ENCODE measurements at places on chromosomes 12 and 14.
A peak's percentile ranks its signal among the peaks of the same experiment; 100 is the strongest.

DNA sequence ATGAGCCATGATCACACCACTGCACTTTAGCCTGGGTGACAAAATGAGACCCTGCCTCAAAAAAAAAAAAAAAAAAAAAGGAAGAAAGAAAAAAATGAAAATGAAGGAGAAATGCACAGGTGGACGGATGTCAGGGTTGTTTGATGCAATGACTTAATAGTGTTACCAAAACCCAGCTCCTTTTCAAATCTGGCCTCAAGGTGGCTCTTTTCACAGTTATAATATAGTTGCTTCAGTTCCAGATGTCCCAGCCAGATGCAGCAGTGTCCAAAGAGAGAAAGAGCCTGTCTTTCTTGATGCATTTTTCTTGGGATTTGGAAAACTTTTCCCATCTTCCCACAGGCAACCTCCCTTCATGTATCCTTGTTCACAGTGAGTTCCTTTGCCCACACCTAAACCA, 36.5 kb downstream of the KCNMB4 start:
- DNase-seq: no peak

DNA sequence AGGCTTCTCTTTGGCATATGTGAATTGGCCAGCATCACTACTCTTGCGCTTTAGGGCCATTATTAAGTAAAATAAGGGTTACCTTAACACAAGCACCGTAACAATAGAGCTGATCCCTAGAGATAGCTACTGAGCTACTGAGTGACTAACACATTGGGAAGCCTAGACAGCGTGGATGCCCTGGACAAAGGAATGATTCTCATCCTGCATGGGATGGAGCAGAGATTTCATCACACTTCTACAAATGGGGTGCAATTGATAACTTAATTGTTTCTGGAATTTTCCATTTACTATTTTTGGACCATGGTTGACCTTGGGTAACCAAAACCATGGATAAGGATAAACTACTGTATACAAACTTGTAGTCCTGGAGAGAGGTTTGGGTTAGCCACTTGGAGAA, 57.1 kb downstream of the FBXO34 start:
- no peak for DNase-seq

- no peak for DNase-seq
Observed at GRCh38 chr12:121568518-121568917, 12.3 kb downstream of the KDM2B start.

DNA sequence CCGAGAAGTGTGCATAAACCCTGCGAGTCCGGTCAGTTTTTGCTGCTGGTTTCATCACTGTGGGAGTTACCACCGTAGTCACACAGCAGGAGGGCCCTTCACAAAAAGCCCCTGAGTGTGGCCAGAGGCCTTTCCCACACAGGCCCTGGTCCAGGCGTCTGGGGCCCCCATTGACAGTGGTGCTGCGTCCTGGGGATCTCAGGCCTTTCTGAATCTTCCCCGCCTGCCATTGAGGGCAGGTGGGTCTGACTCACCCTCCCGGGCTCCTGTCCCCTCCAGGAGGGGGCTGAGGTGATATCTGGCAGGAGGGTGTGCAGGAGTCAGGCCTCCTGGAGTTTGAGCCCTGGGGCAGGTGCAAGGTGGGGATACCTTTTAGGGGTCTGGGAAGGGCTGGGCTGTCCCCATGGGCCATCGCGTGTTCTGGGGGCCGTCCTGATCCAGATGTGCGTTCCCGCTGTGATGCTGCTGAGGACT, 358.5 kb downstream of the TMEM121 start:
- peak; percentile 31 for DNase-seq

GRCh38 chr14:66087231-66087630, 398.9 kb upstream of the CCDC196 start:
- no peak for DNase-seq

DNA sequence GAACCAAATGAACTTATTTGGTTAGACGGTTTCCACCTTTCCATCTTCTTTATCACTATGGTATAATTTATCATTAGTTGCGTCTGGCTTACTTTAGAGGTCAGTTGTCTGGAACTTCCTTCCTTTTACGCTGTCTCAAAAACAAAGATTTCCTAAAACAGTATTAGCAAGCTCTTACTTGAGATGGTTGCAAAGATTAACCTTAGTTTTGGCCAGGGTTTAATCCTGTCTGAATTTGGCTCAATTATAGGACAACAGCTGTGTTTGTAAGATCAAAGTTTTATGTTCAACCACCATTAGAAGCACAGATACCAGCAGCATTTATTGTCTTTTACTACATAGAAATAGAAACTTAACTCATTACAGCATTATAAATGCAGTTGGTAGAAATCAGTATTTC, 7.9 kb upstream of the WASHC3 start:
- no peak for DNase-seq

GRCh38 chr14:81400202-81400678, at the start of gene STON2:
TSS of gene STON2 (minus strand) at chr14:81400324. CDS start at chr14:81398382, 1,942 bp downstream.
- no peak for DNase-seq

DNA sequence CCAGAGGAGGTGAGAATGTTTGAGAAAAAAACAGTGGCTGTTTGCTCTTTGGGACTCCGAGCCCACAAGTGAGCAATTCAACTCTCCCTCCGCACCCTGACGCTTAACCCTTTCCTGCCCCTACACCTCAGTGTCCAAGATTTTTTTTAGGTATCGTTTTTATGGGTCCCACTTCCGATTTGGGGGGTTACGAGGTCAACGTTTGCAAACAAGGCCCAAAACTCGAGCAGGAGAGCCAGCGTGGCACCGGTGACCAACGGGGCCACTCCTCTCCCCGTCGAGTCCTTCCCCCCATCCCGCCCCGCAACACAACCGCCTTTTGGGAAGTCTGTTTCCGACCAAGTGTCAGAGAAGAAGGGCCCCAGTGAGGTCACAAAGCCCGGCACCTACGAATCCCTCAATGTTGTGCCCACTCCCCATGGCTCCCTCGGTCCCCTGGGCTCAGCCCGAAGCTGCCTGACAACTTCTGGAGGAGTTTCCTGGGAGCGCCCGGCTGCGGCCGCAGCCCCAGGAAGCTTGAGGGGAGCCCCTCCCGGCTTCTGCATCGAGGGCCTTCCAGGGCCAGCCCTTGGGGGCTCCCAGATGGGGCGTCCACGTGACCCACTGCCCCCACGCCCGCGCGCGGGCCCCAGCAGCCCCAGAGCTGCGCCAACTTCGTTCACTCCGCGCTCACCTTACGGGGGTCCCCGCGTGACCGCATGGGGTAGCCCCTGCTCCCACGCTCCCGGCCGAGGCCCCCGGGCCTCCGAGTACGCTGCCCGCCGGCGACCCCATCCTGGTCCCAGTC, 1.2 kb downstream of the CDK2AP1 start:
- no peak for DNase-seq

GRCh38 chr12:92133795-92134637, 11.6 kb downstream of the BTG1 start:
- no peak for DNase-seq

DNA sequence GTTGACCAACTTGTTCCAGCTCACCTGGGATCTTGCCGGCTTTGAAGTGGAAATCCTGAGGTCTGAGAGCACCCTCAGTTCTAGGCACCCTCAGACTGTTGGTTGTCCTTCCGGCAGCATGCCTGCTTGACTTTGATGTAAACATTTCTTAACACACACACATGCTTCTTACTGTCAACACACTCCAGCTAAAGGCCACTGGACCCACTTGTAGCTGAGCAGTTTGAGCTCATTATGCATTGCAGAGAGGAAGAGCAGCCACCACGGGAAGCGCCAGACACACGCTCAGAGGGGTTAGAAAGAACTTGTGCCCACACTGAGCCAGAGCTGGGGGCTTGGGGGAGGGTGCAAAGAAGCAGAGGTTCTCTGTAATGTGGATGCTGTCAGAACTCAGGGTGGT, 55.8 kb downstream of the TNFAIP2 start:
- no peak for DNase-seq

GRCh38 chr14:49164074-49164473, 422.1 kb downstream of the RPS29 start:
- no peak for DNase-seq

GRCh38 chr12:102806110-102806509, 110.9 kb downstream of the PAH start:
- DNase-seq: no peak

GRCh38 chr14:100416921-100417860, 94.1 kb downstream of the SLC25A47 start:
- no peak for DNase-seq

GRCh38 chr12:2003676-2004112, 563 bp downstream of the DCP1B start:
- no peak for DNase-seq

- no peak for DNase-seq
Observed at GRCh38 chr12:27966870-27967269, 5.7 kb downstream of the PTHLH start.

- peak; percentile 90 for DNase-seq
Observed at GRCh38 chr12:32106517-32107358, at the start of gene BICD1. TSS of gene BICD1 (plus strand) at chr12:32106847. CDS start at chr12:32107332, 485 bp downstream.

DNA sequence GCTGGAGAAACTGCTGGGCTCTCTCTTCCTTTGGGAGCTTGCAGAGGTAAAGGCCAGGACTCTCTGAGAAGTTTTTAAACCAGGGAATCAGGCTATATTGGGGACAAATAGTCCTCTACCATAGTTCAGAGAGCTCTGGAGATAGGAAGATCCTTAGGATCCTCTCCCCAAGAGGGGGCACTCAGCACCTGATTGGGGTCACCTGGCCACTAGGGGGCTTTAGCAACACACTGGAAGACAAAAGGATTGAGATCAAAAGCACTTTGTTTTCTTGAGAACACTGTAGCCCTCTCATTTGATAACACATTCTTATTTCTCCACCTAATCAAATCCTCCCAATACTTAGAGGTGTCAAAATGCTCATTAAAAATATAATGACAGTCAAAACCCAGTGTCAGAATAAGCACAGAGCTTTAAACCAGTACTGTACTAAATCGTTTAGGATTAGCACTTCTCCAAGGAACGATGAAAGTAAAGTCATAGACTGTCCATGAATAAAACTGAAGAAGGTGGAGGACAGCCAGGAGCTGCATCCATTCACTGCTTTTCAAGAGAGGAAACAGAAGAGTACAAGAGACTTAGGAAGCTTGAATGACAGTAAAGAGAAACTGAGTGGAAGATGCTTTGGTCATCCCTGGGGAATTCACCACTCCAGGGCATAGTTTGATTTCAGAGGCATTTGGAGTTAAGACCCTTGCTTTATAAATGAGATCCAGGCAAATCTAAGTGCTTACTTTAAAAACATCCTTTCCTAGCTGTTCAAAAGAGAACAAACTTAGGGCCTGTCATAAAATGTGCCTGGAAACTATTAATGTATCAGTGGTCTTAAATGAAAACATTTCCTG, 26.5 kb downstream of the BMP4 start:
- DNase-seq: no peak

DNA sequence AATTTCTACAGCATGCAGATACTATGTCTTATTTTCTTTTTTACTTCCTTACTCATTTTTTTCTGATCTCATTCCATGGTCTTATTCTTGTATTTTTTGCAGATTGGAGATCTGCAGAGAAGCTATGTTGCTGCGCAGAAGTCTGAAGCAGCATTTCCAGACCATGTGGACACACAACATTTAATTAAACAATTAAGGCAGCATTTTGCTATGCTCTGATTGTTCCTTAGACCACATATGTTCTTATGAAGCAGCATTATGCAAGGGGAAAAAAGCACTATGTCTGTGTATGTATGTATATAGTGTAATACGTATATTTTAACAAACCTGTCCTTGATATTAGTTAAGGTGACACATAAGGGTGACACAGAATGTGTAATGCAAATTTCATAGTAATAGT, 52.7 kb downstream of the TTC8 start:
- DNase-seq: no peak

GRCh38 chr14:88168498-88169165, 154.4 kb downstream of the KCNK10 start:
- no peak for DNase-seq

- peak; percentile 3 for DNase-seq
Observed at GRCh38 chr14:100618763-100619320, 31.6 kb upstream of the BEGAIN start.

DNA sequence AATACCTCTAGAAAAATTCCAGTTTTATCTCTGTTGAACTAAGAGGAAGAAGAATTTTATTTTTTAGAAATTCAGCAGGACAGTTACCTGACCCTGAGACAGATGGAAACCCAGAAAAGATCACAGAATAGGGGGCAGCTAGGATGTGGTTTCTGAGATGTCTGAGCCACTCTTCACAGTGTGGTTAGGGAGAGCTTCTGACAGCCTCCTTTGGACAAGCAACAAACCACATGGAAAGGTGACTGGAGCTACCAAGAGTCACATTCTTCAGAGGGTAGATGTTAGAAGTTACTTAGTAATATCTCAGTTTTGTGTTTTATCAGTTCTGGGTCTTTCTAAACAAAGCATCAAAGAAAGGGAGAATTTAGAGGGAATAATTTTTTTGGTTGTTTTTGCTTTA, 117.3 kb upstream of the NAP1L1 start:
- DNase-seq: no peak

GRCh38 chr12:49366096-49366651, 1.1 kb upstream of the SPATS2 start:
- no peak for DNase-seq

DNA sequence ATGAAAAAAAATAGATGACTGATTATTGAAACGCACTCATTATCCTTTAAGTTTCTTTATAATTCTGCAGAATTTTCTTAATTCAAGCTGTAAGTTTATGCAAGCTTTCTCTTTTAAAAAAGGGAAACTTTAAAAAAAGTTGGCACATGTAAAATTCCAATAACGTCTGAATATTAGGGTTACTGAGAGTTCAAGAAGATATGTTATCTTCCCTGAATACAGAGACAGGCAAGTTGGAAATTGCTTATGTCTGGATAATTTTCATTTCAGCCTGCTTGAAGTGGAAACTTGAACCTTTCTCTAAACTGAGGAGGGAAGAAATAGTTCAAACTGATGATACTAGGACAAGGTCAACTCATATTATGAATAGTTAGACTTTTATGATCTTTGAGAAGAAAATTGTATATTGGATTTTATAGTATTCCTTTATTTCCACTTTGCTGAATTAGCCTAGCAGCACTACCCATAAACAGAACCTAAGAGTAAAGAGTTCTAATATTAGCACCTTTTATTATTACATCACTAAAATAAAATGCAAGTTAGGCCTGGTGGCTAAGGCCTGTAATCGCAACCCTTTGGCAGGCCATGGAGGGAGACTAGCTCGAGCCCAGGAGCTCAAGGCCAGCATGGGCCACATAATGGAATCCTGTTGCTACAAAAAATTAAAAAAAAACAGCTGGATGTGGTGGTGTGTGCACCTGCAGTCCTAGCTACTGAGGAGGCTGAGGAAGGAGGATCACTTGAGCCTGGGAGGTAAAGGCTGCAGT, 288.0 kb downstream of the TRHDE start:
- DNase-seq: no peak

- peak; percentile 38 for DNase-seq
Observed at GRCh38 chr12:14773685-14774073, 29.6 kb downstream of the WBP11 start.

- DNase-seq: no peak
Observed at GRCh38 chr12:112165624-112166023, 40.3 kb downstream of the TRAFD1 start.

GRCh38 chr12:14612898-14613445, 45.3 kb upstream of the PLBD1 start:
- no peak for DNase-seq

Data from right lobe of liver (tissue), 6 donors.